ENCODE measurements at places on chromosomes 1 and 21.

DNA sequence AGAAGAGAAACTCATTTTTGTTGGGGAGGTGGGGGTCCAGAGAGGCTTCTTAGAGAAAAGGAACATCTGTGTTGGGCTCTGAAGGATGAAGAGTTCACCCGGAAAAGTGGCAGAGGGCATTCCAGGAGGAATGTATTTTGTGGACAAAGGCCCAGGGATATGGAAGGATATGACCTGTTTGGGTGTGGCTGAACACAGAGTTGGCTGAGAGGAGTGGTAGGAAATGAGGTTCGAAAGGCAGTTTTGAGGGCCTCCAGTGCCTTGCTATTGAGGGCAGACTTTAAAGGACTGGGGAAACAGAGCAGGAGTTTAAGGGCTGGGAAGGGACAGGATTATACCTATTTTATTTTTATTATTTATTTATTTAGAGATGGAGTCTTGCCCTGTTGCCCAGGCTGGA, 27.3 kb upstream of the WASF2 start:
- no peak for DNase-seq

DNA sequence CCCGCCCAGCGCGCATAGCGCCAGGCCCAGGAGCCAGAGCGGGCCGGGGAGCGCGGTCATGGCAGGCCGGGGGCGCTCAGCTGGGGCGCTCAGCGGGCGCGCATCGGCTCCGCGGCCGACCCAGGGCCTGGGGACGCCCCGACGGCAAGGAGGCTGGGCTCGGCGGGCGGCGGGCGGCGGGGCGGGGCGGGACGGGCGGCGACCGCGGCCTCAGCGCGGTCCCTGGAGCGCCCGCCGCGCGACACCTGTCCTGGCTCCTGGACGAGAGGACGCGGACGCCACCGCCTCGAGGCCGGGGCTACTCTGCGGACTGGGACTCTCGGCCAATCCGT, 273 bp downstream of the BMP8B start:
- no peak for DNase-seq

DNA sequence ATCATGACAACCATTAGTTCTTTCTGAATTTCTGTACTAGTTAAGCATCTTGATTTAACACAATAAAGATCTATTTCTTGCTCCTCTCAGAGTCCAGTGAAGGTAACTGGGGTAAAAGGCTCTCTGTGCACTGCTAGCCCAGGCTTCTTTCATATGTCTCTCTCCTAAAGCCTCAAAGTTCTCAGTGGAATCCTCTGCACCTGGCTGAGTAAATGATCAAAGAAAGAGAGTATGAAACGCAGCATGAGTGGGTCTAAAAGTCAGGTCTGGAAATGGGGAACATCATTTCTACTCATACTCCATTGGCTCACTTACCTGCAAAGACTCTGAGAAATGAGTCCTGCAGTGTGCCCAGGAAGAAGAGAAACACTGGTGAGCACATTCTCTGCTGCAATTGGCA, 418.5 kb downstream of the PTPRC start:
- no peak for DNase-seq

GRCh38 chr1:2199042-2199810, 4.7 kb upstream of the FAAP20 start:
- DNase-seq: no peak

GRCh38 chr1:54227091-54227602, 27.2 kb downstream of the MRPL37 start:
- no peak for DNase-seq

DNA sequence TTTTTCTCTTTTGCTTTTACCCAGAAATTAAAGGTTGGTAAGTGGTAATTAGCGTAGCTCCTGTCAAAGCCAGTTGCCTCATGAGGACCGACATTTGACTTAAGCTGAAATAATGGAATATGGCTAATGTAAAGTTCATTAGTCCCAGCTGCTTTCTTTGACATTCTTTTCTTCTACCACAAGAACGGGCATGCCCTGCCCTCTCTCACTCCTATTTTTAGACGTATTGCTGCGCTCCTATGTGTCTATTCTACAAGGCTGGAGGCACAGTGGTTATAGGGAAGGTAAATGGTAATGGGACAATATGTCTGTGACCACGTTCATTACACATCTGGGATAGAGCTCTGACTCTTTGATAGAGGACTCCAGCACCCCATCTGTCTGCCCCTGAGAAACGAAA, 6.8 kb downstream of the CORT start:
- DNase-seq: no peak

DNA sequence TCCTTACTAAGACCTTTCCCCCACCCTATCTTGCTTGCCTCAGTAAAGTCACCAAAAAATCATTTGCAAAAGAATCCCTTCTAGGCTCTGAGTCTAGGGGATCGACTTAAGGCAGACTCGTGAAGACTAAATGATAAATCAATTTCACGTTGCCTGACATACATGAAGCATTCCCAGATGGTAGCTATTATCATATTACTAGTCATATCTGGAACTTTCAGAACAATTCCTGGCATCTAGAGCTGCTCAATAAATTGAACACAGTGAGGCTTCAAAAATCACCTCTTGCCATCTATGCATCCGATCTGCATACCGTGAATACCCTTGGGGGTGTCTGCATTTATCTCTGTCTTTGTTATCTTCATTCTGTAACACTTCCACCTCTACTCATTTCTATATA, 49.6 kb upstream of the DAB1 start:
- DNase-seq: no peak

GRCh38 chr1:59903141-59903754, 23.3 kb downstream of the CYP2J2 start:
- no peak for DNase-seq

DNA sequence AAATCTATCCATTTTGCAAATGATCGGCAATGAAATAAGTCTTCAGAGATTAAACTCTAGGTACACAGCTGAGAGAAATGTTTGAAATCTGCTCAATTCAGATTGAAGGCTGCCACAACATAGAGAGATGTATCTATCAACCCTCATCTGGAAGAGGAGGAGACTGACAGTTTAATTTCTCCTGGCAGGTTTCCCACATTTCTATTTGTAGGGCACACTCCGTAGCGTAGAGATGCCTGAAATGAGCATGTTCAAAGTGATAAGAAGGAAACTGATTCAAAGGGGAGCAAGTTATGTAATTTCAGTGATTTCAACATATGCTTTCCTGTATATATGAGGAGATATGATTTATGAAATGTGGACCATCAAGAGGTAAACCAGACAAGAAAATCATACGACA, 44.1 kb downstream of the NIBAN1 start:
- DNase-seq: no peak

DNA sequence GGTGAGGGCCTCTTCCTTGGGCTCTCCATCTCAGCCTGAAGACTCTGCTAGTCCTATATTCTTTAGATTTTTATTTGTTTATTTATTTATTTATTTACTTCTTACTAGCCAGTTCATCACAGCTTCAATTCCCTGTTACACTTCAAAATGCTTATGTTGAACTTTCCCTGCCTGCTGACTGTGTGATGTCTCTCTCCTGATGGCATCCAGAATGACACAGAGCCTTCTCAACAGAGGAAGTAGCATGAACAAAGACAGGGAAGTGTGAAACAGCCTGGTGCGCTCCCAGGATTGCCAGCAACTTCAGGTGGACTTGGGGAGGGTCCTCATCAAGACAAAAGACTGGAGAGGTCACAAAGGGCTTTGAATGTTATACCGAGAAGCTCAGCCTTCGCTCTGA, 4.3 kb upstream of the IPO13 start:
- DNase-seq: no peak

DNA sequence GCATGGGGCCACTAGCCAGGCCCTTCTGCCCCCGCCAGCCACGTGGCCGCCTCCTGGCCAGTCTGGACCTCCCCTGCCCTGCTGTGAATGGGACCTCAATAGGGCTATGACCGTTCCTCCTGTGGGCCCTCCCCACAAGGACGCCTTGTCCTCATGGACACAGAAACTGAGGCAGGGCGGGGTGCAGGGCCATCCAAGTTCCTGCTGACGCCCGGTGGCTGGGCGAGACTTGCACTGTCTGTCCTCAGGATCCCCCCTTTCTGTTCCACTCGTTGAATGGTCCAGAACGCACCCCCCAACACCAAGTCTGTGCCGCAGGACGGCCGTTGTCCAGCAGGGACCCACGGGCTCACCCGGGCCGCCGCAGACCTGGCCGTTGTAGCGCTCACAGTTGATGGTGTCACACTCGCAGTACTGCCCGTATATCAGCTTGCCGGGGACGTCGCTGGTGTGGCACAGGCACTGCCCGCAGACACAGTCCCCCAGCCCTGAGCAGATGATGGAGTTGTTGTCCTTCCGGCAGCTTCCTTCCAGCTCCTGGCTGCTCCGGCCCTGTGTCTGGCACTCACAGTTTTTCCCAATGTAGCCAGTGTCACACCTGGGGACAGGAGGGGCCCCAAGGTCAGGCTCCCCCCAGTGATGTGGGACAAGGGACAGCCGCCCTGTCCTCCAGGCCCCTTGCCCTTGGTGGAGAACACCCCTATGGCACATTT, 16.3 kb upstream of the PTTG1IP start:
- DNase-seq: no peak

DNA sequence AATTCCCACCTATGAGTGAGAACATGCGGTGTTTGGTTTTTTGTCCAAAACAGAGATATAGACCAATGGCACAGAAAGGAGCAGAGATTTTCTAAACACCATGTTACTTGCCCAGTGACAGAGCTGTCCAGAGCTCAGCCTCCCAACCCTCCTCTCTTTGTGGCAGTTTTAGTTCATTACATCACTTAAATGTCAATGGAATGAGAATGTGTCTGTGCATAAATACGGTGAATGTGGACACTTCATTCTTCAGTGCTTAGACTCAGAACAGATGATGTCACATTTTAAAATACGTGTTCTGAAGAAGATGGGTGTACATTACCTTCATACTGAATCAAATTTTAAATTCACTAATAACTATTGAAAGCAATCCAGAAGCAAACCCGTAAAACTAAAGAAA, 374.9 kb downstream of the DSCAM start:
- no peak for DNase-seq

DNA sequence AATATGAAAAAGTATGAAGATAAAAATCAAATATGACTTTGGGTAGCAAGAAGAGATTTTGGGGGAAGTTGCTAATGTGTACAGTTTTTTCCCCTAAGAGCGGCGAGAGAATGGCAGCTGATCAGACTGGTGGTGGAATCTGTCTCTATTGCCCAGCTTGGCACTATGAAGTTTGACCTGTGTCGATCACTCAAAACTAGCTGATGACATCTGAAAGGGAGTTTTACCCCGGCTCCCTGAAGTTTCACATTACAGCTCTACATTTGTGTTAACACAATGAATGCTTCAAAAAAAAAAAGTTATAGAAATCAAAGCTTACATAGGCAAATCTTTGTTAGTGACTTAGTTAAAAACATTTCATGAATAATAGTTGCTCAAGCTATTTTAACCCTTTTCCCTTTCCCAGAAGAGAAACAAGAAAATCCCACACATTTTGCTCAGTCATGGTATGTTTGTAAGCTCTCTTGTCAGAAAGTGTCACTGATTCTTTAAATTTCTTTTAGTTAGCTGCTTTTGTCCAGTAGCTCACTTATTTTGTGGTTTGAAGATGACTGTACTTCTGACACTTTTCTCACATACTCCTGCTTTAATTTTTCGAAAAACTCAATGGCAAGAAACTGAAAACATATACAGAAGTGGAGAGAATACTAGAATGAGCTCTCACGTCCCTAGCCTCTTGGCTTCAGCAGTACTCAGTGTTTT, 41.3 kb downstream of the DYRK1A start:
- no peak for DNase-seq

GRCh38 chr1:10401281-10401680, 2.4 kb downstream of the PGD start:
- no peak for DNase-seq

DNA sequence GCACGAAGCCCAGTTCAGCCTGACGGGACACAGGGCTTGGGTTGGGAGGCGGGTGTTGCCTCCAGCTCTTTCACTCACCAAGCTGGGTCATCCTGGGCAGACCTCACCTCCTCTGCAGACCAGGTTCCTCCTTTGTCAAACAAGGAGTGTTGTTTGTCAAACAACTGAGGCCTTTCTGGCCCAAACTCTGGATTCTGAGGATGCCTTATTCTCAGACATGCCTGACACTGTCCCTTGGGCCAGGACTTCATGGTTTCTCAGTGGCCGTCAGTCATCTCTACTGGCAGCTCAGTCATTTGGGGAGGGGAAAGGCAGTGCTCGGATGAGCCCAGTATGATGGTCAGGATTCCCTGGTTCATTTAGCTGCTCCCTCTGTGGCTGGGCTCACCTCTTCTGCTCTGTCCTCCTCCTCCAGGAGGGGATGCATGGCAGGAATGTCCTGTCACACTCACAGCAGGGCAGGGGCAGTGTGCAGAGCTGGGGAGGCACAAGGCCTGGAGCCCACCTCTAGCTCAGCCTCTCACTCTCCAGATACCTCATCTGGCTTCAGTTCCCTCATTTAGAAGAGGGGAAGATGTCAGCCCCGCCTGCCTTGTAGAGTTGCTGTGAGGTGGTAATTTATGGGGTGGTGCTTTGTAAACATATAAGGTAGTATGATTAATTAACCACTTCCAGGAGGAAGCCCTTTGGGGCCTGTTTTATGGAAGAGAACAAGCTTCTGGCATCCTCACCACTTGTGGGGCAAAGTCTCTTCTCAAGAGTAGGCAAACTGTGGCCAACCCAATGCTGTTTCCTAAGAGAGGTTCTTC, 20.6 kb downstream of the SLC2A1 start:
- no peak for DNase-seq

DNA sequence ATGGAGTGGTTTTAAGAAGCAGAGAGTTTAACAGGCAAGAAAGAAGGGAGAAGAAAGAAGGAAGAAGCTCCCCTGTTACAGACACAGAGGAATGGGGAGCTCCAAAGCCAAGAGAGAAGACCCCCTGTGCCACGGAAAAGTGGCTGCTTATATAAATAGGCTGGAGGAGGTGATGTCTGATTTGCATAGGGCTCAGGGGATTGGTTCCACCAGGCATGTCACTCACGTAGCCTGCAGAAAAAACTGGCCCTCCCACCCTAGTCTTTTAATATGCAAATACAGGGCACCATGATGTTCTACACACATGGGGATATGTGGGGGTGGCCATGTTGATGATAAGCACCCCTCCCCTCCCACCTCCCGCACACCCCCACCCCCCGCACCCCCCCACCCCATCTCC, 99.6 kb downstream of the ETS2 start:
- DNase-seq: no peak

GRCh38 chr1:226956942-226957713, 17.0 kb downstream of the COQ8A start:
- no peak for DNase-seq

DNA sequence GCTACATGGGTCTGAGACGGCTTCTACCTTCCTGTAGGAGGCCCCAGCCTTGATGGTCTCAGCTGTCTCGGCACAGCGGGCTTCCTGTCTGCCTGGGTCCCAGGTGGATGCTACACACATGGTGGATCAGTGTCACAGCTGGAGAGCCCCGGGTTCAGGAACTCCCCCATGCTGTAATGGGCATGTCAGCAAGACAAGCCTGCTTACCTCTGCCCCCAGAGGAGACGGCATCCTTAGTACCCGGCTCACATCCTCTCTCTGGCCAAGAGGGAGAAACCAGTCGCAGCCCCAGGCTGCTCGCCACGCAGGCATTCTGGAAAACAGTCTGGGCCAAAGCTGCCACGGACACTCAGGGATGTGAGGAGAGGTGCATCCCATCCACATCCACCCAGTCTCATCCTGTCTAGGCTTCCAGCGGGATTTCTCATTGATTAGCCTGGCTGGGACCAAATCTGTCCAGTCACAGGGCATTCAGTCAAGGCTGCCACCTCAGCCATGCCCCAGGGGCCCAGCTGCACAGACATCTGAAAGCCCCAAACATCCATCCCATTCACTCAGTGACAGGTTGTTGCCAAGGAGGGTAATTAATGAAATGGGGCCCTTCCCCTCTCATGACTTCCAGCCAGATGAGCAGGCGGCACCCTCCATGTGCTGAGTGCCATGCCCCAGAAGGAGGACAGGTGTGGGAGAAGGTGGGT, 10.5 kb downstream of the SNAP47 start:
- DNase-seq: no peak

GRCh38 chr1:227560393-227561173, 2.8 kb upstream of the ZNF678 start:
- DNase-seq: no peak
